Large intestine (tissue), 12 donors: ENCODE measurements at places on chromosomes 7 and 10. TPM values are rescaled to one million over a fixed set of nuclear protein-coding genes. Genes with fewer than 3 reads are reported as not detected.

DNA sequence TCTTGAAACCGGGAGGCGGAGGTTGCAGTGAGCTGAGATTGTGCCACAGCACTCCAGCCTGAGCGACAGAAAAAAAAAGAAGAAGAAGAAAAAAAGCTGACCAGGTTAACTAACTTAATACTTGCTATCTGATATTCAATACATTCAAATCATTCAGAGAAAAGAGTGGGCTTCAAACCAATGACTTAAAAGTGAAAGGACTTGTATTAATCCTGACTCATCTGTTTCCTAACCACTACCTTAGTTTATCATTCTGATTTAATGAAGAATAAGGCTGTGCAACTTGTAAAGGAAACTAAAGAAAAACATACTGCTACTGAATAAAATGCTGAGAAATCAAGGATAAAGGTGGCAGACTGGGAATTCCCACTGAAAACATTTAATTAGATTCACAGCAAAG is 128.4 kb downstream of the NRBF2 start:
- H3K27me3 ChIP-seq, result no peaks in the 10 kb centered on the region
- H3K4me3 ChIP-seq, result no peak overlapping the region
- H3K27ac ChIP-seq, result no peak overlapping the region
- peaks cover 15% of the 10 kb centered on the region for H3K36me3 ChIP-seq
- H3K4me1 ChIP-seq, result peaks cover 23% of the 10 kb centered on the region

DNA sequence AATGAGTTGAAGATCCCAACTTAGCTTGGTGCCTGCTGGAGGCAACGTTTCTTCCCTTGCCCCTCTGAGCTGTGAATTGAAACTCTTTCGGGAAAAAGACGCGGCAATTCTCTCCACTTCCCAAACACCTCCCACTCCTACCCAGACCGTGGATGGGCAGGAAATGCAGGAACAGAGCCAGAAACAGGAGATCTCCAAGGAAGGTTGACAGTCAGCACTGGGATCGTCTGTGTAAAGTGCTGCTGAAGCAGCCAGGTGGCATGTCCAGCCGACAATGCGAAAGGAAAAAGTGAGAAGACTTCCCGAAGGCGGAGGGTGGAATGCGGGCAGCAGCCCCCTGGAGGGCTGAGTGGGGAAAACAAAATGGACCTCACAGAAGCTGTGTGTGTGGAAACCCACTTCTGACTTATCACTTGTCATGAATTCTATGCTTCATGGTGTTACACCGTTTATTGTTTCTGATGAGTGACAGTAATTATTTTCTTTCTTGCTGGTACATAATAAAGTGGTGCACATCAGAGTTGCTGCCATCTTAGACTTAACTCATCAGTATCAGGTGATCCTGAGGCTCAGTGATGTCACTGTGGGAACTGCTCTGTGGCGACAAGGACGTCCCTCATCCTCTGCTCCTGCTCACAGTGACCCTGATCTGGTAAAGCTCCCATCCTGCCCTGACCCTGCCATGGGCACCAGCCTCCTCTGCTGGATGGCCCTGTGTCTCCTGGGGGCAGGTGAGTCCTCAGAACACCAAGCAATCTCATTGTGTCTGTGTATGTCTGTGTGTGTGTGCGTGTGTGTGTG is 220.5 kb upstream of the PRSS1 start:
- H3K4me3 ChIP-seq, result no peak overlapping the region
- H3K36me3 ChIP-seq, result no peaks in the 10 kb centered on the region
- H3K27me3 ChIP-seq, result peaks cover 28% of the 10 kb centered on the region
- DNase-seq, result no peak
- no peak overlapping the region for H3K27ac ChIP-seq
- no peaks in the 10 kb centered on the region for H3K4me1 ChIP-seq

DNA sequence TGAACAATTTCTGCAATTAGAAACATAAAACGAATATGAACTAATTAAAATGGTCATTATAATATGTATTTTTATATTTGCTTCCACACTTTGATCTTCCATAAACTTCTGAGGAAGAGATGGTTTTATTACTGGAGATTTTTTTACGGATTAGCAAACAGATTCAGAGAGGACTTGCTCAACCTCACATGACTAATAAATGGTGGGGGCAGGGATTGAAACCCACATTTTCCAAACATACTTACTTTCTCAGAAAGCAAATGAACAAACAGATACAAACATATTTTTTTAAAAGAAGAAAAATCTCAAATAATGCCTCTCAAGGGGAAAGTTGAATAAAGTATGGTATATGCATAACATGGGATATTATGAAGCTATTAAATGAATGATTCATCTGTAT is 18.3 kb downstream of the ANKMY2 start:
- no peaks in the 10 kb centered on the region for H3K4me1 ChIP-seq
- no peak overlapping the region for H3K4me3 ChIP-seq
- no peaks in the 10 kb centered on the region for H3K27me3 ChIP-seq
- no peak overlapping the region for H3K27ac ChIP-seq
- DNase-seq, result peak; percentile 25

NUTM2D gene
- polyA plus RNA-seq, result 3.8 TPM

RNLS gene
- polyA plus RNA-seq, result 19.5 TPM

GRCh38 chr10:9950070-9950469 is 1067.6 kb upstream of the CELF2 start:
- H3K27ac ChIP-seq, result no peak overlapping the region
- DNase-seq, result no peak
- no peak overlapping the region for H3K4me3 ChIP-seq
- peaks cover 3% of the 10 kb centered on the region for H3K4me1 ChIP-seq

GRCh38 chr7:90425376-90425775 is 22.1 kb downstream of the CLDN12 start:
- H3K36me3 ChIP-seq, result no peaks in the 10 kb centered on the region
- H3K4me3 ChIP-seq, result no peak overlapping the region
- no peak overlapping the region for H3K27ac ChIP-seq
- H3K27me3 ChIP-seq, result no peaks in the 10 kb centered on the region

ACSM6 gene
- polyA plus RNA-seq, result 0.06 TPM

CAMK2B gene
- polyA plus RNA-seq, result 4.4 TPM

DNA sequence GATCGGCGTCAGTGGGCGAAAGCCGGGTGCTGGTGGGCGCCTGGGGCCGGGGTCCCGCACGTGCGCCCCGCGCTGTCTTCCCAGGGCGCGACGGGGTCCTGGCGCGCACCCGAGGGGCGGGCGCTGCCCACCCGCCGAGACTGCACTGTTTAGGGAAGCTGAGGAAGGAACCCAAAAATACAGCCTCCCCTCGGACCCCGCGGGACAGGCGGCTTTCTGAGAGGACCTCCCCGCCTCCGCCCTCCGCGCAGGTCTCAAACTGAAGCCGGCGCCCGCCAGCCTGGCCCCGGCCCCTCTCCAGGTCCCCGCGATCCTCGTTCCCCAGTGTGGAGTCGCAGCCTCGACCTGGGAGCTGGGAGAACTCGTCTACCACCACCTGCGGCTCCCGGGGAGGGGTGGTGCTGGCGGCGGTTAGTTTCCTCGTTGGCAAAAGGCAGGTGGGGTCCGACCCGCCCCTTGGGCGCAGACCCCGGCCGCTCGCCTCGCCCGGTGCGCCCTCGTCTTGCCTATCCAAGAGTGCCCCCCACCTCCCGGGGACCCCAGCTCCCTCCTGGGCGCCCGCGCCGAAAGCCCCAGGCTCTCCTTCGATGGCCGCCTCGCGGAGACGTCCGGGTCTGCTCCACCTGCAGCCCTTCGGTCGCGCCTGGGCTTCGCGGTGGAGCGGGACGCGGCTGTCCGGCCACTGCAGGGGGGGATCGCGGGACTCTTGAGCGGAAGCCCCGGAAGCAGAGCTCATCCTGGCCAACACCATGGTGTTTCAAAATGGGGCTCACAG is 1.1 kb downstream of the EGFR start:
- H3K27me3 ChIP-seq, result no peaks in the 10 kb centered on the region
- peaks cover 7% of the 10 kb centered on the region for H3K4me1 ChIP-seq
- peaks cover 2% of the 10 kb centered on the region for H3K36me3 ChIP-seq

DNA sequence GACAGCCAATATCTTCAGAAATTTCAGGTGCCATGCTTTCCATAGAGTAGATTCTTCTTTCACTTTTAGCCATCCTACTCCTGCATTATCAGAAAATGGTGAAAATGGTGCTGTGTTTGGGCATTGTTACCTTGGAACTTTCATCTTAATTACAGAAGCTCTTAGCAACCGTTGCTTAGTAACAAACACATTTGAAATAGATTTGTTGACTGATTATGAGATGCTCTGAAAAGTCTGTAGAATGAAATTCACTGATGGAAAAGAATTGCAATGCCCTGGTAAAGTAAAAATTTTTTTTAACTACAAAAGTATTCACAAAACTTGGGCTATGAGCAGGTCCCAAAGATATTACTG is 249.3 kb upstream of the NEBL start:
- no peak overlapping the region for H3K27ac ChIP-seq
- H3K4me3 ChIP-seq, result no peak overlapping the region
- no peaks in the 10 kb centered on the region for H3K4me1 ChIP-seq

GRCh38 chr10:125169279-125169678 is 8.9 kb upstream of the CTBP2 start:
- peaks cover 7% of the 10 kb centered on the region for H3K27me3 ChIP-seq
- H3K4me1 ChIP-seq, result no peaks in the 10 kb centered on the region
- no peak overlapping the region for H3K27ac ChIP-seq
- no peak for DNase-seq

PAX4 gene
- 2.8 TPM for polyA plus RNA-seq

DNA sequence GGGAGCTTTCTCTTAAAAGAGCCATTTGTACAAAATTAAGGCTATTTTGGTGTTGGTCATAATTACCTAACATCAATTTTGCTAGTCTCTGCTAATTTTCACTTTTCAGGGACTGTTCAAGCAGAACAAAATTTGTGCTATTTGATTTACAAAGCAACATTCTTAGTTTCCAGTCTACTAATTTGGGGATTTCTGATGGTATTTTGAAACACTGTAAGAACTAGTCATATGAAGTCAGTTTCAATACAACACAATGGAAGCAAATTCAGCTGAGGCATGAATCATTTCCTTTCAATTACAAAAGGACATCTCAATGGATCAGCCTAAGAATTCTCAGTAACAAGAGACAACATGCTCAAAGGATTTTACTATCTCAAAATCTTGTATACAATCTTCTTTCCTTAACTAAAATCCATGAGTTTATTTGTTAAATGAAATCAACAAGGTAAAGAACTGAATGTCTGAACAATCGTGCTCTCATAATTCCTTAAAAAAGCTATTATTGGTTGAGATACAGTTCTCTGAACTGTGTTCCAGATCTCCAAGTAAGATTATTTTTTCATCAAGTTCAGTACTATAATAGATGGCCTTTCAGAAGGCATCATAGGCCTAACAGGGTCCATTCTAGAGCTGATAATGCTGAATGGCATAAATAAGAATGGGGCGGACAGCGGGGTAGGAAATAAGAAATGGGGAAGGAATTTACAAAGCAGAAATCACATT is 144.6 kb downstream of the NRCAM start:
- no peak overlapping the region for H3K4me3 ChIP-seq
- no peaks in the 10 kb centered on the region for H3K27me3 ChIP-seq
- H3K27ac ChIP-seq, result no peak overlapping the region
- no peak for DNase-seq
- no peaks in the 10 kb centered on the region for H3K36me3 ChIP-seq
- no peaks in the 10 kb centered on the region for H3K4me1 ChIP-seq

POU6F2 gene
- polyA plus RNA-seq, result 0.19 TPM

FFAR4 gene
- 0.51 TPM for polyA plus RNA-seq

GRCh38 chr10:52007091-52007490 is 307.0 kb upstream of the DKK1 start:
- H3K4me1 ChIP-seq, result no peaks in the 10 kb centered on the region
- H3K4me3 ChIP-seq, result no peak overlapping the region
- H3K27ac ChIP-seq, result no peak overlapping the region
- H3K27me3 ChIP-seq, result no peaks in the 10 kb centered on the region
- DNase-seq, result no peak

DNA sequence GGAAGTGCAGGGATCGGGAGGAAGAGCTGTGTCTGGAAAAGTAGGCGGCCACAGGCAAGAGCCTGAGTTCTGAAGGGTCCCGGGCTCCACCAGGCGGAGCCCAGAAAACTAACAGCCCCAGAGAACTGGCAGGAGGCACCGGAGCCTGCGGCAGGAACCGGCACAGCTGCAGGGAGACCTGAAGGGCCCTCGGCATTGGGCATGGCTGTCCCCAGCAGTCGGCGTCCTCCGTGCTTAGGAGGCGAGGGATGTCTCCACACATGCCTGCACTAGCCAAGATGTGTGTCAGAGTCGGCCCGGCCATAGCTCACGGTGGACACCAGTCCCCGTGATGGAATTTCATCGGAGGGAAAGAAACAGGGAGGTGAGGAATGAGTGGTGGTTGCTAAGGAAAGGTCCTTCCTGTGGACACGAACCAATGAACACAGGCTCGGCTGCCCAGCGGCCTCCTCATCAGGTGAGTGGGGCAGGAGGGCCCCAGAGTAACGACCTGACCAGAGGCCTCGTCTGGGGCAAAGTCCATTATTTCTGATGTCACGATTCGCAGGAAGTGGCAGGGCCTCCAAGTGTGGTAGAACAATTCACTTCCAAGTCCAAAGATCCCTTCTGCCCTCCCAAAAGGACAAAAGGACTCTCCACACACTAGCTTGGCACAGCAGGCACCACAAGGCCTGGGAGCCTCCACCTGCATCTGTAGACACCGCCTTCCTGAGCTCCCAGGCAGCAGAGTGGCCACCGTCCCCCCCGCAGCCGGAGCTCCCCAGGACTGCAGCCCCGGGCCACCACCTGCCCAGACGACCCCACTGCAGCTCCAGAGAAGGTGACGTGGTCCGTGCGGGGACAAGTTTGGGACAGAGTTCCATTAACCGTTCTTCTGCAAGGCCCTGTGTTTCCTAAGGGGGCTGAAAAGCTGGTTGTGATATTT is 444.2 kb downstream of the PTPRN2 start:
- no peaks in the 10 kb centered on the region for H3K36me3 ChIP-seq
- H3K27me3 ChIP-seq, result no peaks in the 10 kb centered on the region
- no peak for DNase-seq
- no peak overlapping the region for H3K4me3 ChIP-seq
- no peak overlapping the region for H3K27ac ChIP-seq
- no peaks in the 10 kb centered on the region for H3K4me1 ChIP-seq

DNA sequence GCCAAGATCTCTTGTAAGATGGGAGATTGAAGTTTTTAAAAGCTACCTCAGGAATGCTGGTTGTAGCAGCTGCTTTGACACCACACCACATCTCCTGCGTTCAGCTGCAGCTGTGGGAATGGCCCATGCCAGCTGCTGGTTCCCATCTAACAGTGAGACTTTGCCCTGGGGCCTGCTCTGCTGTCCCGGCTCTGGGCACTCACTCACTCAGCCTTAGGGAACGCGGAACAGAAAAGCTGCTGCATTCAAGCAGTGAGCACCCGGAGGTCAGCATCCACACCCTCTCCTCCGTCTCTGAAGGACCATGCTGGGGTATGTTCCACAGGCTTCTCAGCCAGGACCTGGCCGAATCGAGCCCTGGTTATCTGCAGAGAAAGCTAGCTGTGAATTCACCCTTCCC is 197.1 kb upstream of the CXCL12 start:
- H3K27ac ChIP-seq, result no peak overlapping the region
- H3K4me1 ChIP-seq, result no peaks in the 10 kb centered on the region
- H3K36me3 ChIP-seq, result no peaks in the 10 kb centered on the region
- DNase-seq, result no peak

- H3K4me1 ChIP-seq, result no peaks in the 10 kb centered on the region
- no peaks in the 10 kb centered on the region for H3K27me3 ChIP-seq
- no peak overlapping the region for H3K4me3 ChIP-seq
- DNase-seq, result no peak
- H3K27ac ChIP-seq, result no peak overlapping the region
- H3K36me3 ChIP-seq, result no peaks in the 10 kb centered on the region
Measured at GRCh38 chr10:17527514-17528146, 73.2 kb upstream of the ST8SIA6 start.
